Activated CD4-positive, CD25-positive, alpha-beta regulatory T cell (primary cell): ENCODE measurements at places on chromosomes 12 and 14.

GRCh38 chr12:63928305-63928704, 83.8 kb downstream of the SRGAP1 start:
- no peak for DNase-seq

GRCh38 chr12:111287125-111287900, 81.6 kb downstream of the PHETA1 start:
- DNase-seq: no peak

- DNase-seq: no peak
These were observed 200.6 kb downstream of the AEBP2 start for GRCh38 chr12:19639781-19640415.

DNA sequence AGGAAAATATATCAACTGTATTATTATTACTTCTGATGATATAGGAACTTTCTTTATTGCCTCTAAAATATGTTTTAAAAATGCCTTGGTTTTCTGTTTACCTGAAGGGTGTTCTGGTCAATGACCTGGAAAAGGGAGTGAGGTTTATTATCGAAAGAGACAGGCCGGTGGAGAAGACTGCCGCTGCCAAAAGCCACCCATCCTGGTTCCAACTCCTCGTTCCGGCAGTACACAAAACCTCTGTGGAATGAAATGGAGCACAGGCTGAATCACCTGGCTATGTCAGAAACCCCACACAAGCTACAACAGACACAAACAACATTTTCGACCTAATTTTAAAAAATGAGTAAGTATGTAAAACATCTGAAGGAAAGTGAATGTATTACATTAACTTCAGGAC, 73.6 kb downstream of the HECTD4 start:
- no peak for DNase-seq

GRCh38 chr12:22702690-22703089, 77.7 kb downstream of the ETNK1 start:
- no peak for DNase-seq

DNA sequence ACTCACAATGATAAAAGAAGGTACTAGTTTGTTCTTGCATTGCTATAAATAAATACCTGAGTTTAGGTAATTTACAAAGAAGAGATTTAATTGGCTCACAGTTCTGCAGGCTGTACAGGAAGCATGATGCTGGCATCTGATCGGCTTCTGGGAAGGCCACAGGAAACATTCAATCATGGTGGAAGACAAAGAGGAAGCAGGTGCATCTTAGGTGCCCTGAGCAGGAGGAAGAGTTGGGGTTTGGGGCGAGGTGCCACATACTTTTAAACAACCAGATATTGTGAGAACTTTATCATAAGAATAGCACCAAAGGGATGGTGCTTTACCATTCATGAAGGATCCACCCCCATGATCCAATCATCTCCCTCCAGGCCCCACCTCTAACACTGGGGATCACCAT, 752.6 kb upstream of the FLRT2 start:
- no peak for DNase-seq

DNA sequence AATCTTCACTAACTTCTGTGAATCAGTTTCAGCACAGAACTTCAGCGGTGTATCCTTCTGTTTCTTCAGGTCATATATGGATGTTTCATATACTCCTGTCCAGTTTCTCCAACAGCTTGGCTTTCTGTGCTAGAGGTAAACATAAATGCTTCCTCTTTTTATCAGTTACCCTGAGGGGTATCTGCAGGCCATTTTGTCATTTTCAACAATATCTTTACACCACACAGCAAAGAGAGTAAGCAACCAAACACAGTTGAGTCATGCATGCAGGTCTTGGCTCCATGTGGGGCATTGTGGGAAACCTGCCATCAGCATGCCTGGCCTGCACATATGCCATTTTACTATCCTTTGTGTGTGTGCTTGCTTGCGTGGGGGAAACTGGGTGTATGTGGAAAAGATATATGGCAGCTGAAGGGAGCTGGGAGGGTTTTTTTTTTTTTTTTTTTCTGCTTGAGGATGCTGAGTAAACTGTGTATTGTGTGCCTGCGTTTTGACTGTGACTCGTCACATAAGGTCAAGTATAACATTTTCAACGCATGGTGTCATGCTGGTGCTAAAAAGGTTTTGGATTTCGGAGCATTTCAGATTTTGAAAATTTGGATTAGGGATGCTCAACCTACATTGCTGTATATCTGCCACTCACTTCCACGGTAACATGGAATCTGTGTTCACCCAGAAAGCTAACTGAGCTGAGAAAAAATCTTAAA, 56.1 kb upstream of the YARS2 start:
- DNase-seq: no peak

DNA sequence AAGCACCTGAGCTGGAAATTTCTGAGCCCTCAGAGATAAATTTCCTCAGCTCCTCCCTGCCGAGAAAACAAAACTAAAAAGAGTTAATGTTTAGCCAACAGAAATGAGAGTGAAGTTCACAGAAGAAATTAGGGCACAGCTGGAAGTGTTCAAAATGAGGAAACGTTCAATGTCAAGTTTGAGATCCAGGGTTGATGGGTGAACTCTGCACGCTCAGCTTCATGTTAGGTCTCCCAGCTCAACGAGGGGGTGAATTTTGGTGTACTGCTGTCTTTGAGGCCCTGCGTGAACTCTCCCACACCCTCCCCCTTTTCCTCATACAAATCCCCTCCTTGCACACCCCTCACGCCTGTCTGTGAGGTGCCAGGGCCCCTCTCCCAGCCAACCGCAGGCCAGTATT, 13.3 kb upstream of the OAS3 start:
- no peak for DNase-seq

GRCh38 chr12:100445081-100445481, 28.6 kb upstream of the NR1H4 start:
- no peak for DNase-seq

DNA sequence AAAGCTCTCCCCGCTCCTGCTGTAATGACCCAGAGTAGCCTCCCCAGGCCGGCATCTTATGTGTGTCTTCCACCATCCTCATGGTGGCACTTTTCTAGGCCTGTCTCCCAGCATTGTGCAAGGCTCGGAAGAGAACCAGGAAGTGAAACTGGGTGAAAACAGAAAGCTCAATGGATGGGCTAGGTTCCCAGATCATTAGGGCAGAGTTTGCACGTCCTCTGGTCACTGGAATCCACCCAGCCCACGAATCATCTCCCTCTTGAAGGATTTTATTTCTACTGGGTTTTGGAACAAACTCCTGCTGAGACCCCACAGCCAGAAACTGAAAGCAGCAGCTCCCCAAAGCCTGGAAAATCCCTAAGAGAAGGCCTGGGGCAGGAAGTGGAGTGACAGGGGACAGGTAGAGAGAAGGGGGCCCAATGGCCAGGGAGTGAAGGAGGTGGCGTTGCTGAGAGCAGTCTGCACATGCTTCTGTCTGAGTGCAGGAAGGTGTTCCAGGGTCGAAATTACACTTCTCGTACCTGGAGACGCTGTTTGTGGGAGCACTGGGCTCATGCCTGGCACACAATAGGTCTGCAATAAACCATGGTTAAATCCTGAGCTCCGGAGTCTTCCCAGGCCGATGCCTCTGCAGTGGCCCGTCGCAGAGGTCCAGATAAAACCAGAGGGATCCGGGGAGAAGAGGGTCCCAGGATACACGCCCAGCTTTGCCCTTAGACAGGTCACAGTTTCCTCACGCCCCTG, 15.6 kb downstream of the ACVRL1 start:
- no peak for DNase-seq

DNA sequence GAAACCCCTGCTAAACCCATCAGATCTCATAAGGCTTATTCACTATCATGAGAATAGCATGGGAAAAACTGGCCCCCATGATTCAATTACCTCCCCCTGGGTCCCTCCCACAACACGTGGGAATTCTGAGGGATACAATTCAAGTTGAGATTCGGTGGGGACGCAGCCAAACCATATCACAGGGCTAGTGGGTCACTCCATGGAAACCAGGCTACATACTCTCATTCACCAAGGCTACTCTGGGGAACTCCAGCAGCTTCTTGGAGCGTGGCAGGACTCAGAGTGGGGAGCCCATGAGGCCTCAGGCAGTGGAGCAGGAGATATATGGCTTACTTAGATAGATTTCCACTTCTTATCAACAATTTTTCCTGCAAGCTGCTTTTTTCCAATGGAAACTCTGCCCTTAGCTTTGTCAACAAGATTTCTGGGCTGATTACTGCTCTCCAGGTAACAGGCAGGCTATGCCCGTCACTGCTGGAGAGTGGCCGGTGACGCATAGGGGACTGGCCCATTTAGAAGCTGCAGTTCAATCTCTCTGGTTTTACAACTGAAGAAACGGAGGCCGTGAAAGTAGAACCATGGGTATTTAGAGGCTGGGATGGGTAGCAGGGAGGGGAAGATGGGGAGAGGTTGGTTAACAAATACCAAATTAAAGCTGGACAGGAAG, 16.5 kb downstream of the VDR start:
- DNase-seq: no peak

- no peak for DNase-seq
These were observed 73.4 kb upstream of the EIF5 start for GRCh38 chr14:103260629-103261124.

DNA sequence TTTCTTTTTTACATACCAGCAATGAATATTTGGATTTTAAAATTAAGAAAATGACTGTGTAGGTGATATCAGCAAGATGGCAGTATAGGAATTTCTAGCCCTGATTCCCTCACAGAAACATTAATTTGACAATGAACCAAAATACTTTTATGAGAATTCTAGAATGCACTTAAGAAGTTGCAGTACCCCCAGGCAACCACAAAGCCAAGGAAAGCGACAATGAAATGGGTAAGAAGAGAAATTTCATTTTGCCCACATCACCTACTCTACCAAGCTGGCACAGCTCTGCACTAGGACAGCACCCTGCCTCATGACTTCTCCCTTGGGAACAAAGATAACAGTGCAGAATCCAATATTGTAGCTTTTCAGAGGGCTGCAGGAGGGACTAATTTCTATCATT, 6.6 kb downstream of the OR9K2 start:
- no peak for DNase-seq

DNA sequence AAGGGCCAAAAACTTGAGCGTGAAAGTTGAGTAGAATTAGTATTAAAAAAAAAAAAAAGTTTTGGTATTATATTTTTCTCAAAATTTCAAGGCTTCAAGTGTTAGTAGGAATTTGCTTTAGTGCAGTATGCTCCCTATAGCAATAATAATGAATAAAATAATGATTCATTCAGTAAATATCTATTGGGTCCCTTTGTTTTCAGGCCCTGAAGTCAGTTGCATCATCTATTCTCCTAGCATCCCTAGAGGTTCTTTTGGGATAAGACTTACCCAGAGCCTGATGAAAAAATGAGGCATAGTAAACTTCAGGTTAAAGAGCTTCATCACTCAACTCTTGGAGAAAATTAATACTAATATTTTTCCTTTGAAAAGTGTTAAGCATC, 1.1 kb downstream of the KMT5A start:
- DNase-seq: no peak

DNA sequence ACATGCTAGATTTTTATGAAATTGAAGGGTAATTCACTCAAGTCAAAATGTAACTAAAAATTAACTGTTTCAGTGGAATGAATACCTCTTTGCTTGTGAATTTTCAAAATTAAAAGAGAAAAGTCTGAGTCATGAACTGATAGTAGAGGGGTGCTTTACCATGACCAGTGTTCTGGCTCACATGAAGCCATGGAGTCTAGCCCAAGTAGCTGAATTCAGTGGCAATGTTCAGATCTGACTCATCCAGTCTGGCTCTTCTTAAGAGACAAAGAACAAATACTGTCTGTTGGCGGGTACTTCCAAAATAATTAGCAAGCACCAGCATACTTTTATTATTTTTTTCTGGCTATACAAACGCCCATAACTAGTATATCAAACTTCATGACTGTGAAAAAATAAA, 366.3 kb upstream of the GARIN6 start:
- no peak for DNase-seq

- DNase-seq: no peak
These were observed 1.9 kb upstream of the DCAF4 start for GRCh38 chr14:72924337-72924736.

DNA sequence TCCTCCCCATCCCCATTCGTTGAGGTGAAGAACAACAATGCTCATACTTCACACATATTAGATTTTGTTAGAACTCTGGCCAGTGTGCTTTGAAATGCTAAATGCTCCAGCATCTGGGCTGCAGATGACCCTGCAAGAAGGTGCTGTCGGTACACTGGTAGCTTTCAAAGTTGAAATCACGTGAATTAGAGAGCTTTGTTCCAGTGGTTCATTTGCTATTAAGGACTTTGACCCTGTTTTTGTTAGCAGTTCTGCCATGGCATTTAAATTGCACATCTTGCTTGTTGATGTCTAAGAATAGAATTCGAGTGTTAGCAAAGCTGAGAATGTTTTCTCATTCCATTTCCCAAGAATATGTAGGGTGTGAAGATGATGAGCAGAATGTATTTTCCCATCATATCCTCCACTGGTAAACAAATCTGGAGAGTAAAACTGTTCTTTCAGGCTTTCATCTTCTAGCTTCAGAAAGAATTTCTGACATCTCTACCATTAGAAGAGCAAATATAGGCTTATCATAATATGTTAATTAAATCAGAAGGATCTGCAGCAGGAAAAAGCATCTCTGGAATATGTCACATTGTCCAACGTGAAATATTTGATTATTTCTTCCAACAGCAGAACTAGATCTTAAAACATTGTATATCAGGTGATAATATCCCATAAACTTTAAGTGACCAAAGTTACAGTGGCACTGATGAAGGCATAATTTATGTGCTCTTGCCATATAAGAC, 98.8 kb upstream of the PDE3A start:
- no peak for DNase-seq

GRCh38 chr14:32657081-32657480, 281.6 kb upstream of the NPAS3 start:
- DNase-seq: no peak

DNA sequence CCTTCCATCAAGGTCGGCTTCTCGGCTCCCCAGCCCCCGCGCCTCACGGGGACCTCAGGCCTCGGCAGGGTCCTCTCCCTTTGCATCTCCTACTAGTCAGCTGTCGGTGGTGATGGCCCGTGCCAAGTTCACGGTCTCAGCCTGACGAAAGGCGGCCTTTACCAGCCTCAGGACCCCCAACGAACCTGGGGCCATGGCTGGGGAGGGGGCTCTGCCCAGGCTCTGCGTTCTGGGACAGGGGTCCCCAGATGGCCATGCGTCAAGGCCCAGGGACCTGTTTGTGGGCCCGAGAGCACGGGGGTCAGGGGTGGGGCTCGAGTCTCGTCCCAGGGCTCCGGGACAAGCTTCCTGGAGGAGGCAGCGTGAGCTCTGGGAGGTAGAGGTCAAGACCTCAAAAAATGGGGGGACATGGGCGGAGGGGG, 32.8 kb upstream of the DEGS2 start:
- no peak for DNase-seq

DNA sequence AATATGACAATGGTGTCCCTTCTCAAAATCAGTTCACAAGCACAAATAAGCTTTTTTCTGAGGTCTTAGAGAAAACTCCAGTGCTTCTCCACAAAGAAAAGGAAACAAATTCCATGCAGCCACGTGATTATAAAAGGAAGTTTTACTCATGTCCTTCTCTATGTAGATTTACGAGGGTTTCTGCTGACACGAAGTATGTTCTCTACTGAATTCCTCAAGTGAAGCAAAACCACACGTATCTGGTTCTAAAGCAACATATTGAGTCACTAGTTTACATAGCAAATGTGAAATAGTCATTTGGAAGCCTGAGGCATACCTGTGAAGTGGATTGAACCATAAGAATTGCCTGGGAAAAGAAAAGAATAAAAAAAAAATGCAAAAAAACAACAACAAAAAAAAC, 31.9 kb downstream of the BMP4 start:
- no peak for DNase-seq

- no peak for DNase-seq
These were observed 7.4 kb downstream of the REM2 start for GRCh38 chr14:22890416-22890815.

GRCh38 chr14:100566119-100566518, 21.1 kb downstream of the BEGAIN start:
- no peak for DNase-seq

- no peak for DNase-seq
These were observed 18.0 kb upstream of the ERBB3 start for GRCh38 chr12:56061982-56062381.
